Purkinje cell (primary cell): ENCODE measurements at places on chromosomes 12 and 14. TPM values are rescaled to one million over a fixed set of nuclear protein-coding genes. Genes with fewer than 3 reads are reported as not detected.

PPP1R36 gene
- polyA plus RNA-seq: 0.19 TPM in 1 of 2 replicates, not detected in the other

CARMIL3 gene
- polyA plus RNA-seq: 0.52 and 1.0 TPM in 2 replicates

SYT1 gene
- 20.2 and 227 TPM in 2 replicates for polyA plus RNA-seq

PTGR2 gene
- polyA plus RNA-seq: 6.4 and 12.1 TPM in 2 replicates

MMP19 gene
- polyA plus RNA-seq: not detected in 2 replicates

GYS2 gene
- not detected in 2 replicates for polyA plus RNA-seq

ASB2 gene
- not detected in 2 replicates for polyA plus RNA-seq

RNASE13 gene
- polyA plus RNA-seq: not detected in 2 replicates

CLEC14A gene
- 1.1 and 2.4 TPM in 2 replicates for polyA plus RNA-seq

LGR5 gene
- polyA plus RNA-seq: not detected in 2 replicates

B4GALNT3 gene
- polyA plus RNA-seq: 0.74 TPM in 1 of 2 replicates, not detected in the other

TCL1B gene
- polyA plus RNA-seq: not detected in 2 replicates

GPR132 gene
- 0.20 and 0.22 TPM in 2 replicates for polyA plus RNA-seq

KLHL33 gene
- polyA plus RNA-seq: 0.08 and 0.16 TPM in 2 replicates

BHLHE41 gene
- 15.1 and 23.3 TPM in 2 replicates for polyA plus RNA-seq

DNAJC22 gene
- not detected in 2 replicates for polyA plus RNA-seq

CAPZA3 gene
- not detected in 2 replicates for polyA plus RNA-seq

TAS2R9 gene
- not detected in 2 replicates for polyA plus RNA-seq

HOXC6 gene
- polyA plus RNA-seq: not detected in 2 replicates

NOXRED1 gene
- 0.60 TPM in 1 of 2 replicates, not detected in the other for polyA plus RNA-seq

DDHD1 gene
- polyA plus RNA-seq: 20.6 TPM in 2 replicates

KCNJ8 gene
- 3.9 and 4.6 TPM in 2 replicates for polyA plus RNA-seq
